ENCODE measurements at places on chromosomes 11 and 22.

DNA sequence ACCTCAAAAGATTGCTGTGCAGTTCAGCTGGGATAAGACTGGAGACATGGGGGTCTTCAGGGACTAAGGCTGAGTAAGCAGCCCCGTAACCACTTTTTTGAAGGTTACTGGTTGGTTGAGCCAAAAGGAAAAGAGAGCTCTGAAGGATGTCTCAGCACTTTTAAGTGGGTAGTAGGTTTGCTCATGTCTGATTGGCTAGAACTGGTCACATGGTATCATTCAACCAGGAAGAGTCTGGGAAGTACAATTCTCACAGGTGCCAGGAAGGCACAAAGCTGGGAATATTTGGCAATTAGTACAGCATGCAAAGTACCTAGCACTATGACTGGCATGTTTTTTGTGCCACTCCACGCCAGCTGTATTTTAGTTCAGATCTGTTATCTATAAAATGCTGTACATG lies 58.1 kb downstream of the SNX19 start:
- no peak for DNase-seq

- DNase-seq = peak; percentile 64
Observed at GRCh38 chr11:57248780-57249383, 11.8 kb upstream of the APLNR start.

DNA sequence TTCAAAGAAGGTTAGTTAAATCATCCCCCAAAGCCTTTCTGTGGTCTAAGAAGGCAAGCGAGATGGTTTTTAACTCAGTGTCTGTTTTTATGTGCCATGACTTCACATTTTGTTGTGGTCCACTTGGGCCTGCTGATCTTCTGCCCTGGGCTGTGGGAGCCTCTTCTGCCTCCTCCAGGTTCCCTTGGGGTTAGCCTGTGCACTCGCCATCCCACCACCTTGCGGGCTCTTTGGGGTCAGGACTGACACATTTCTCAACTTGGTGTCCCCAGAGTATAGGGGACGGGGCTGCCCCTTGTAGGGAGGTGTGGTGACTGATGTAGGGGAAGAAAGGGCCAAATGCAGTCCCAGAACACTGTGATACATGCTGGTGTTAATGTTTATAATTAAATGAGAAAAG lies 207.0 kb downstream of the TBC1D22A start:
- DNase-seq = no peak

DNA sequence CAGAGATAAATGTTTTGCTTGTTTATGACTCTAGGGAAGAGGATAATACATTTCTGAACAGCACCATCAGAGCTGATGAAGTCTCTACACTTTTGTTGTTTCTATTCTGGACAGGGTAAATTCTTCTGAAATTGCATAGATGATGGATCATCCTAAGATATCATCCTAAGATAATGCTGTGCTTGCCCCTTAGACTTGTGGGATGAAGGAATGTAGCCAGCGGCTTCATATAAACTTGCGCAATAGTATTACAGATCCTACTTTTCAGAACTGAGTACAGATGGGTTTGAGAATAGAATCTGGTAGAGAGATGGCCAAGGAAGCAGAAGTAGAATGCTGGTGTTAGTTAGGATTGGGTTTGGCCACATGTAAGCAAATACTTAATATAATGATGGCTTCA lies 61.0 kb downstream of the NCAM1 start:
- DNase-seq = no peak

DNA sequence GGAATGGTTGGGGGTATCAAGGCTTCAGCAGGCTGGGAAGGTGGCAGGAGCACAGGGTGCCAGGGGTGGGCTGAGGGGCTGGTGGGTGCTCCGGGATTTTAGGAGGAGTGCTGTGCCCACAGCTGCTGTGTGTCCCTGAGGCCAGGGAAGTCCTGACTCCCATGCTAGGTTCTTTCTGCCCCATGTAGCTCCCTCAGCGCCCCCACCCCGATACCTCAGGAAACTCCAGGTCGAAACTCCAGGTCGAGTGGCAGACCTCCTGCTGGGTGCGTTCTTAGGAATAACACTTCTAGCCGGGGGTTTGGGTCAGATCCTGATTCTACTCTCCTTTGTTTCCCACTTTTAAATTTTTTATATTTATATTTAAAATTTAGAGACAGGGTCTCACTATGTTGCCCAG lies 8.3 kb downstream of the AP2A2 start:
- DNase-seq = no peak

Measured in uterus (tissue), 4 donors.